ENCODE measurements at places on chromosomes 12 and 14.

DNA sequence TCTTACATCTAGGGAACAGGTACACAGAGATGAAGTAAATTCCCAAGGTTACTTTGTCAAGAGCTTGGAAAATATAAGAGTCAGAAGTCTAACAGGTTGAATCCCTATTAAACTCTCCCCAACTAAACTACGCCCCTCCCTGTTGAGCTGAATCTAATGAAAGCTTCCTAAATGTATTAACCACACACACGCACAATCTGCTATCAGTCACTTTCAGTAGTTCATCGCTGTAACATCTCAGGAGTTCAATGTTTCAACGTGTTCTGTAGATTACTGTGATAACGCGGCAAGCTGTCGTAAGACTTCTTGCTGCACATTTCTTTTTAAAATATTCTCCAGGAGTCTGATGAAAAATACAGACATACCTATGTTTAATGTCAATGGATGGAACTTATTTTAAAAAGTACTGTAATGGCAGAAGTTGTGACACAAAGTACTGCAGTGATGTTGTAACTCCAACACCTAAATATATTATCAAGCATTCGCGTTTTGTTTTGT is 612 bp upstream of the SLC25A3 start:
- DNase-seq, result peak; percentile 58

GRCh38 chr14:26794731-26795130 is 196.9 kb upstream of the NOVA1 start:
- DNase-seq, result no peak

GRCh38 chr12:109689426-109689825 is 24.2 kb upstream of the FAM222A start:
- DNase-seq, result no peak

- no peak for DNase-seq
These were observed 360.9 kb downstream of the KCNH5 start for GRCh38 chr14:62684376-62684775.

GRCh38 chr12:124172636-124173035 is 122.3 kb upstream of the RFLNA start:
- no peak for DNase-seq

DNA sequence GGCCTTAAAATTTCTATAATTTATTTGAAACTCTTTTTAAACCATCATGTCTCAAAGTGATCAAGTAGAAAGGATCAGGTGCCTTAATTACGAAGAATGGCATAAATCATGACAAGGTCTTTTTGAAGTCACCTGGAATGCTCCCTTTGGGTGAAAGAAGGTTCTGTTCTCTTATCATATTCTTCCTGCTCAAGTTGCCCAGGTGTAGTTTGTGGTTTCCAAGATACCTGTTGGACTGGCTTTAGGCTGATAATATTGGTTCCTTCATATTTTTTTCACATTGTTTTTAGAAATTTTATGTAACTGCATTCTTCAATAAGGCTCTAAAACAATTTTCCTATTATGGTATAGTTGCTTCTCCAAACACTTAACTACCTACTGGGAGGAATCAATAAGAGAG is 29.2 kb downstream of the RASSF3 start:
- no peak for DNase-seq

DNA sequence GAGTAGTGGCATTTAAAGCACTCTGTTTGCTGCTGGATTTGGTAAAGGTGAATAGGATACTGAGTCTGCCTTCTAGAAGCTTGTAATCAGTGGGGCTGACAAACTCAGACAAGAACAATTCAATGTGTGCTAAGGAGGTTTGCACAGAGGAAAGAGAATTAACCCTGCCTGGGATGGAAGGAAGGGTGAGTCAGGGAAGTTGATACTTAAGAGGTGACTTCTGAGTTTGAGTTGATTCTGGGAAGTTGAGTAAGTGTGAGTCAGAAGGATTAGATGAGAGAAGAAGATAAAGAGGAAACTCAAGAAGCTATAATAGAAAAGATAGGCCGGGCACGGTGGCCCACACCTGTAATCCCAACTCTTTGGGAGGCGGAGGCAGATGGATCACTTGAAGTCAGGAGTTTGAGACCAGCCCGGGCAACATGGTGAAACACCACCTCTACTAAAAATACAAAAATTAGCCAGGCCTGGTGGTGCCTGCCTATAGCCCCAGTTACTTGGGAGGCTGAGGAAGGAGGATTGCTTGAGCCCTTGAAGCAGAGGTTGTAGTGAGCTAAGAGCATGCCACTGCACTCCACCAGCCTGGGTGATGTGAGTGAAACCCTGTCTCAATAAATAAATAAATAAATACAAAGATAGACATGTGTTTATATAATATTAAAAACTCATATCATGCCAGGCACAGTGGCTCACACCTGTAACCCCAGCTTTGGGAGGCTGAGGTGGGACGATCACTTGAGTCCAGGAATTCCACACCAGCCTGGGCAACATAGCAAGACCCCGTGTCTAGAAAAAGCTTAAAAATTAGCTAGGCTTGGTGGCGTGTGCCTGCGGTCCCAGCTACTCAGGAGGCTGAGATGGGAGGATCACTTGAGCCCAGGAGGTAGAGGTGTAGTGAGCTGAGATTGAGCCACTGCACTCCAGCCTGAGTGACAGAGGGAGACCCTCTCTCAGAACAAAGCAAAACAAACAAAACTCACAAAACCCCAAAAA is 126.8 kb upstream of the CPM start:
- DNase-seq, result no peak

GRCh38 chr12:118060301-118061010 is 523 bp downstream of the WSB2 start:
- DNase-seq, result peak; percentile 59
